Stimulated activated naive CD4-positive, alpha-beta T cell treated with Interleukin-2 at 50 U/mL for 16 hours (primary cell): ENCODE measurements at places on chromosomes 1 and 21.

GRCh38 chr1:89382479-89382878, 18.6 kb downstream of the GBP6 start:
- no peak for DNase-seq

DNA sequence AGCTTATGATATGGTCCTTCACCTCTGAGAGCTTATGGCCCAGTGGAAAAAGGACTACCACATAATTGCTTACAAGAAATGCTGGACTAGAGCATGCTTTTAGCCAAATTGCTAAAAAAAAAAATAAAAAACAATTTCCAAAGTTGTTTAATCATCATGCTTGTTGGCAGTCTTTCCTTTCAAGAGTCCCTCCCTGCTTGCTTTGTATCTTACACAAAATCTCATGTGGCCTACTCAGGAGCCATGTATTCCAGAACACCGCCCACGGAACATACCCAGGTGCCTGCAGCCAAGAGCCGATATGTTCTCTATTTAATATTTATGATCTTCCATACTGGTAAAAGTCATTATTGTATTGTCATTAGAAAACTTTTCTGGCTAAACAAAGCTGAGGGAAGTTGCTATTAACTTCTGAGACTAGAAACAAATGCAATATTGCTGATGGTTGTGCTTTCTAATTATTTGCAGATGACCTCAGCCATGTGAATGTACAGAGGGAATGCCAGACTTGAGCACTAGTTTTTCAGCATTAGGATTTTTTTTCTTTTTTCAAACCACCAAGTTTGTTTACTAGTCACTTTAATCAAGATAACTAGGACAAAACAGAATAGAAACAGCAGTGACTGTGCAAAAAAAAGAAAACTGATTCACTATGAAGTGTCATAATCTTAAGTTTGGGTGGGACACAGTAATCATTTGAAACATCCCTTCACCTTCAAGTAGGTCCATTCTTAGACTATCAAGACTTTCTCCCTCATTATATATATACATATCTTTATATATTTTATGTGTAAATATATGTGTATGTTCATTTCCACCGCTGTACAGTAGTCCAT, 129.3 kb upstream of the GORAB start:
- DNase-seq, result no peak

DNA sequence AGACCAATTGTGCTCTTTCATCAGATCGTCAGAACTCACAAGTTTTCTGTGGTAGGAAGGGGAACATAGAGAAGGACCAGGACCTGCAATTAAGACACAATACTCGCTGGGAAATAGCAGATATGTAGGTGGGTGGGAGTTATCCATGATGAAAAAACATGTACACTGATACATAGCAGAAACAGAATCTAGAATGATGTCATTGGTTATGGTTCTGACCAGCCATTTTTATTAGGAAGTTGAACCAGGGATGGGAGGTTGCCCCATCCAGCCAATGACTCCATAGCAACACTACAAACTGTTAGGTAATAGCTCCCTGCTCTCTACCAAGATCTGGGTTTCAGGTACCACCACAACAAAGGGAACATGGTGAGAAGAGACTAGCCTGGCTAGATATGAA, 393.5 kb upstream of the PBX1 start:
- DNase-seq, result no peak

DNA sequence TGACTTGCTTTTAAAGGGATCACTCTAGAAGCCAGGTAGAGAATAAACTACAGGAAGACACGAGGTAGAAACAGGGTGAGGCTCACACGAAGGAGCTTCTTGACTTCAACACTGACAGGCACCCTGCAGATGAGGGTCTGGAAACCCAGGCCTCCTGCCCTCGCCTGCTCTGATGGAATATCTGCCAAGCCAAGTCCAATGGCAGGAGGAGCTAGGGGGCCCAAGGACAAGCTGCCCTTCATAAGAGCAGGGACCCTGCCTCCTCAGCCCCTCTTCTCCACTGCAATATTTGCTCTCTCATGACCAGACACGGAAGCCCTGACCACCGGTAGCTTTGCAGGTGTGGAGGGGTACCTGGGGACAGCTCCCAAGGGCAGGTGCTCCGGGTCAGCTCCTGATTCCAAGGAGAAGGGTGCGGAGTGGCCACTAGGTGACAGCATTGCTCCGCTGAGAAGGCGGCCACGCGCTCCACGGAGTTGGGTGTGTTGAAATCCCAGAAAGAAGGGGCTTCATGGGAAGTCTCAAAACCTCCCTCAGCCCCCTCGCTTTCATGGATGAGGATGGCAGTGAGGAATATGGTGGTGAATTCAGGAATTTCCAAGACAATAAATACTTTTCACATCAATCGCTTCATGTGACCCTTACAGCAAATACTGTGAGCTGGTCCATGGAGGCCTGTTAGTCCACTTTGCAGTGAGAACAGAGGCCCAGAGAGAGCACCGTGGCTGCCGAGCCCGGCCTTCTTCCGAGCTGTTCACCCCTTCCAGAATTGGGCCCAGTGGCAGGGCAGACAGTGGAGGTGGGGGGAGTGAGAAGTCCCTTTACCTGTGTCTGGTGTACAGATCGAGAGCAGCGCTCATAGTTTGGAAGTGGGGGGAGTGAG, 33.2 kb upstream of the PAX7 start:
- peak; percentile 33 for DNase-seq

DNA sequence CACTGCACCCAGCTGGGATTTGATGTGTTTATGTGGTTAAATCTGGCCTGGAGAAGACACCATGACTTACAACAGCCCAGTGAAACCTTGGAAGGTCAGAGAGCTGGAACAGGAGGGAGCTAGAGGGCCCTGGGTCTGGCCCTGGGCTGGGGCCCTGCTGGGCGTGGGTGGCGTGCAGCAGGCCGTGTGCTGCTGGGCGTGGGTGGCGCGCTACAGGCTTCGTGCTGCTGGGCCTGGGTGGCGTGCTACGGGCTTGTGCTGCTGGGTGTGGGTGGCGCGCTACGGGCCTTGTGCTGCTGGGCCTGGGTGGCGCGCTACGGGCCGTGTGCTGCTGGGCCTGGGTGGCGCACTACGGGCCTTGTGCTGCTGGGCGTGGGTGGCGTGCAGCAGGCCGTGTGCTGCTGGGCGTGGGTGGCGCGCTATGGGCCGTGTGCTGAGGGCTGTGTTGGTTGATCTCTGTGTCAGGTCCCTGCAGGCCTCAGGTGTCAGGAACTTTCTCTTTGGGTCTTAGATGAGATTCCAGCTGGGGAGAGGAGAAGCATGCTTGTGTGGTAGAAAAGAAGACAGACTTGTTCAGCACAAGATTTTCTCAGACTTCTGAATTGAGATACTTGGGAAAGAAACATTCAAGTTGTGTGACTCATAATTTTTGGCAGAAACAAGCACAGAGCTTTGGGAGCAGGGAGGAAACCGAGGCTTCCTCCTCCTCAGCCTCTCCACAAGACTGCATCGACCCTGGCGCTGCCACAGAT, 66.0 kb downstream of the COL18A1 start:
- DNase-seq, result peak; percentile 69

GRCh38 chr1:30988045-30988444, 77.5 kb downstream of the PUM1 start:
- no peak for DNase-seq

GRCh38 chr1:230877146-230877923, 9.0 kb upstream of the C1orf198 start:
- no peak for DNase-seq

GRCh38 chr1:180911640-180912191, 981 bp upstream of the KIAA1614 start:
- DNase-seq, result no peak

GRCh38 chr1:204424621-204425020, 13.0 kb upstream of the PPP1R15B start:
- no peak for DNase-seq

DNA sequence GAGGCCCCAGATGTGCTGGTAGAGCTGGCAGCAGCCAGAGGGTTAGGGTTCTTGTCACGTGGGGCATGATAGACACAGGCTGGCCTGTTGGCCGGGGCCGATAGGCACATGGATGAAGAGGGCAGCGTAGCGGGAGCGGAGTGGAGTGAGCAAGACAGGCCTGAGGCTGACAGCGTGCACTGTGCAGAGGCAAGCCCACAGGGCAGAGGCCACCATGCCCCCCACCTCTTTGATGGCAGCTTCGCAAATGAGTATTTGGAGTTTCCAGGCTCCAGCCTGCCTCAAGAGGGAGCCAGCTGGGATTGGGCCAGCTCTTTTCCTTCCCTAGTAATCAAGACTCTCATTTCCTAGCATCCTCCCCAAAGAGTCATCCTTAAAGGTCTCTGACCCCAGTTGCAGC, 43.5 kb downstream of the TMCC2 start:
- DNase-seq, result no peak

- DNase-seq, result no peak
Observed at GRCh38 chr1:180912211-180912800, 391 bp upstream of the KIAA1614 start.

GRCh38 chr21:35491920-35492678, 443.0 kb upstream of the RUNX1 start:
- no peak for DNase-seq

DNA sequence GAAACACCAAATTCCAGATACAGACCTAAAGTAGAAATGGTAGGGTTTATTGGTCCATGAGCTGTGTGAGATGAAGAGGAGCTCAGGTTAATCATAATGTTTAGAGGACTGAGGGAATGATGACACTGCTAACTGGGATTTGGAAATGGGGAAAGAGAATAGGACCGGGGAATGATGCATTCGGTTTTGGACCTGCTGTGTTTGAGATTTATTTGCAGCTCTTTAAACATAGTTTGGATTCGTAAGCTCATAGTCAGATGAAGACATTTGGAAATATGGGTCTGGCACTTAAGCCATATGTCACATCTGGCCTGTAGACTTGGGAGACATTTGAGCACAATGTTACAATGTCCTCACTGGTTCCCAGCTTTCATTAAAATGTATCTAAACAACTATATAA, 127.9 kb upstream of the DUSP10 start:
- DNase-seq, result no peak

- peak; percentile 49 for DNase-seq
Observed at GRCh38 chr1:26538480-26539412, 9.2 kb downstream of the RPS6KA1 start.

DNA sequence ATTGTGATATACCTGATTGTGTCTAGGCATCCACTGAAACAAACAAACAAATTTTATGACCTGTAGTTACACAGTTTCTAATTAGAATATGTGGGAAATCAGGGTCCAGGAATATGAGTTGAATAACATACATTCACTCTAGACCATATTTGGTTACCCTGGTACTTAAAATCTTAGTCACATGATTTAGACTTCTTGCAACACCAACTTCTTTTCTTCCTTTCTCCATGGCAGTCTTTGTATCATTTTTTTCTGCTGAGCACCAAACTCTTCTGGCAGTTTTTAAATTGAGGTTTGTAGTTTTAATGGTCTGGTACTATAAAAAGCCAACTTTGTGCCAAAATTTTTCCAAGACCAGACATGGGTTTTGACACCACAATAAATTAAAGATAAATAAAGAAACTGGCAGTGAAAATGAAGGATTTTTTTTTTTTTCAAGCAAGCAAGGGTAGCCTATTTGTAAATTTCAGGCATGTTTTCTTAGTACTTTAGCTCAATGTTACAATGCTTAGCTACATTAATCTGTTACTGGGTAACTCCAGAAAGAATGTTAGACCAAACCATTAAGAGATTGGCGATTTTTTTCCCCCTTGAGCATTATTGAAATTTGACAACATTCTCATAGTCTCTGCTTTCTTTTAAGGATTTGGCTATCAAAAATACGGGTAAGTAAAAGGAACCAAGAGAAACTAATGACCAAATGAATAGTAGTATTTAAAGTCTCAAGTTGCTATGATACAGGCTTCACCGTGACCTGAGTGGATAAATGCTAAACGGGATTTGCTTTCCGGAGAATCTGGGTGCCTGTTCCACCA, 108.5 kb downstream of the NFIA start:
- no peak for DNase-seq

GRCh38 chr1:62325081-62325480, 5.8 kb upstream of the KANK4 start:
- DNase-seq, result no peak

DNA sequence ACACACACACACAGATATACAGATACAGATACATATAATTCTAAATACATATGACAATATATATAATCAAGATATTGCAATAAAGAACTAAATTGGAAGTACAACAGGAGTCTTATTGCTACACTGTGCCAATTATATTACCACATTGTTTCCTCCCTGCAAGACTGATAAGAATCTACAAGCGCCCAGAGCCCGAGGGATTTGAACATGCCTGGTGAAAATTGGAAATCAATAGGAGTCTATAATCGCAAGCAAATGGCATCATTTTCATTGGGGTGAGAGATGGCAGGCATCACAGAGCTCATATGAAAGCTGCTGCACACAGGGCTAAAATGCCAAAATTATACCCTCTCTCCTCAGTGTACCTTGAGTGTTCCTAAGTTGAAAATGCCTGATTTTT, 152.9 kb upstream of the PTBP2 start:
- DNase-seq, result no peak

GRCh38 chr1:198318085-198318484, 161.3 kb downstream of the NEK7 start:
- no peak for DNase-seq

DNA sequence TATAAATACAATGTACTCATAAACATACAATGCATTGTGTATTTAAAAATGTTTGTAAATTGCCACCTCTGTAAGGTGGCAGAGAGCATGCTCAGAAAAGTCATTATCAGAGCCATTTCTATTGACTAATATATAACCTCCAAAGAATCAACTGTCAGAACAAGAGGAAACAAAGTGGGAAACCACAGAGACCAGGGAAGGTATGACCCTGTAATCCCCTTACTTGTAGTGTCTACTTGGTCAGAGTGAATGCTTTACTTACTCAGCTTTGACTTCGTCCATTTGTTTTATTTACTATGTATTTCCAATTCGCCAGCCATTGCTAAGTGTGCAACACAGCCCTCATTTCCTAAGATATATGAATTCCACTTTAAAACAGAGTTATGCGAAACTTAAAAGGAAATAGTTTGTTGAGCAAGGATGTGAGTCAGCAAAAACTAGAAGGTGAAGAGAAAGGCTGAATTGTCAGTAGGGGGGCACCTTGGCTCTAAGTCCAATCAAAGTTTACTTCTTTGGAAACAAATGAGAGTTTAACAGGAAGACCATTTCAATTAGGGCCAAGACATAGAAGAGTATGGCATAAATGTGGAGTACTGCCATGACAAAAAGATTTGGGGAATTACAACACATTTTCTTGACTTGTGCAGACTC, 671.7 kb upstream of the PTBP2 start:
- no peak for DNase-seq

GRCh38 chr1:29575826-29576225, 339.5 kb downstream of the PTPRU start:
- DNase-seq, result no peak

GRCh38 chr1:24454673-24455072, 39.1 kb downstream of the NIPAL3 start:
- DNase-seq, result no peak

- no peak for DNase-seq
Observed at GRCh38 chr1:36014722-36015220, 69.1 kb upstream of the TEKT2 start.

- DNase-seq, result no peak
Observed at GRCh38 chr1:245173446-245174211, 18.8 kb downstream of the KIF26B start.

GRCh38 chr1:30275926-30276764, 447.2 kb downstream of the MATN1 start:
- no peak for DNase-seq
